ENCODE measurements at places on chromosomes 13 and 19.

- DNase-seq = no peak
These were observed 34.5 kb upstream of the GAS6 start for GRCh38 chr13:113898391-113898790.

- DNase-seq = no peak
These were observed 54.6 kb downstream of the ZNF254 start for GRCh38 chr19:24141612-24142011.

GRCh38 chr13:30373727-30374126 lies 48.6 kb upstream of the UBE2L5 start:
- DNase-seq = no peak

- no peak for DNase-seq
These were observed 297.0 kb downstream of the RBM26 start for GRCh38 chr13:79108914-79109643.

- DNase-seq = no peak
These were observed 686 bp downstream of the LENG8 start for GRCh38 chr19:54449701-54450069.

- peak; percentile 70 for DNase-seq
These were observed 3.0 kb downstream of the DZIP1 start for GRCh38 chr13:95641291-95642027.

Measured in GM23338 (cell line).